Cerebellar nuclear complex (tissue), 1 donor: ENCODE measurements at places on chromosomes 16 and 17.
A peak's percentile ranks its signal among the peaks of the same experiment; 100 is the strongest.

DNA sequence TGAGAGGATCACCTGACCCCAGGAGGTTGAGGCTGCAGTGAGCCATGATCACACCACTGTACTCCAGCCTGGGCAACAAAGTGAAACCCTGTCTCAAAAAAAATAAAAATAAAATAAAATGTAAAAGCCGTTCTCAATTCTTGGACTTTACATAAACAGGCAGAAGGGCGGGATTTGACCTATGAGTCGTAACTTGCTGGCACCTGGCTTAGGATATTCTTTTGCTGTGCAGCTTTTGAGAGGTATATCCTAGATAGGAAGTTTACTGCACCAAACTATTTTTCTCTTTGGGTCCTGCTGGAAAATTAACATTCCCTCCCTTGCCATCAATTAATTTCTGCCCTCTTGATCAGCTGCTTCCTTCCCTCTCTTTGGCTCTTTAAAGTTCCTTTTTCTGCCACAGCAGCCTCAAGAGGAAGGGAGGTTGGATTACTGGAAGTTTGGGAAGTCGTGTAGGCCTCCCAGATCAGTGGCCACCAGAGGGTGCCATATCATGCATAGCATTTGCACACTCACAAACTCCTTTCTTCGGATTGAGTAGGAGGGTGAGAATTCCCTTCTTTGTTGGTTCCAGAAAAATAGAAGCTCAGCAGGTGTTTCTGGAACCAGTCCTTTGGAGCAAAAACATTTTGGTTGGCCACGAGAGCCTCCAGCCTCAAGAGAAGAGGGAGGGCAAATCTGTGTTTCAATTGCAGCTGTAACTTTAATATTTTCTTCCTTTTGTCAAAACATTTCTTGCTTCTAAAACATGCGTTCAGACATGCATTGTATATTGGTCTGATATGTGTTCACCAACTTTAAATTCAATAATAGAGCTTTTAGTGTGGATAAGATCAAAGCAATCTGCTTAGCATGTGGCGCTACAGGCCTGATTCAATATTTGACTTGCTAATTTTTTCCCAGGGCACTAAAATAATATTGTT is 147.3 kb downstream of the CCDC182 start:
- peak; percentile 30 for DNase-seq

GRCh38 chr17:70086516-70086915 is 11.5 kb downstream of the KCNJ16 start:
- no peak for DNase-seq

GRCh38 chr17:10019941-10020451 is 114.9 kb upstream of the RCVRN start:
- no peak for DNase-seq

- DNase-seq, result no peak
Observed at GRCh38 chr17:19904412-19904811, 36.7 kb upstream of the ULK2 start.

DNA sequence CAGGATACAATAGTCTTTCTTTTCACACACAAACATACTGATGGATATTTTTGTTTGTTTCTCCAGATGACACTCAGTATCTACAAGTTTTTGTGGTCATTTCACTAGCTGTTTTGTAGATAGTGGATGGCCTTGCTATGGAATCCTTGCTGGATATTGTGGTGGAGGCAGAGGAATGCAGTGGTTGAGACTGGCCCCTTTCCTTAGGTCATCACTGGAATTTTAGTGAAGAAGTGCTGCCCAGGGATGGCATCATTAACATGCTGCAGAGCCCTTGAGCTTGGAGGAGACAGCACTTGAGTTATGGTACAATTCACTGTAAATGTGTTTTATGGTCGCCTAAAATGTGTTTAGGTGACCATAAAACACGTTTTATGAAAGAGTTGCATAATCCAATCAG is 455.9 kb upstream of the HSBP1 start:
- DNase-seq, result no peak

- no peak for DNase-seq
Observed at GRCh38 chr17:81241203-81241602, 2.1 kb downstream of the NDUFAF8 start.

DNA sequence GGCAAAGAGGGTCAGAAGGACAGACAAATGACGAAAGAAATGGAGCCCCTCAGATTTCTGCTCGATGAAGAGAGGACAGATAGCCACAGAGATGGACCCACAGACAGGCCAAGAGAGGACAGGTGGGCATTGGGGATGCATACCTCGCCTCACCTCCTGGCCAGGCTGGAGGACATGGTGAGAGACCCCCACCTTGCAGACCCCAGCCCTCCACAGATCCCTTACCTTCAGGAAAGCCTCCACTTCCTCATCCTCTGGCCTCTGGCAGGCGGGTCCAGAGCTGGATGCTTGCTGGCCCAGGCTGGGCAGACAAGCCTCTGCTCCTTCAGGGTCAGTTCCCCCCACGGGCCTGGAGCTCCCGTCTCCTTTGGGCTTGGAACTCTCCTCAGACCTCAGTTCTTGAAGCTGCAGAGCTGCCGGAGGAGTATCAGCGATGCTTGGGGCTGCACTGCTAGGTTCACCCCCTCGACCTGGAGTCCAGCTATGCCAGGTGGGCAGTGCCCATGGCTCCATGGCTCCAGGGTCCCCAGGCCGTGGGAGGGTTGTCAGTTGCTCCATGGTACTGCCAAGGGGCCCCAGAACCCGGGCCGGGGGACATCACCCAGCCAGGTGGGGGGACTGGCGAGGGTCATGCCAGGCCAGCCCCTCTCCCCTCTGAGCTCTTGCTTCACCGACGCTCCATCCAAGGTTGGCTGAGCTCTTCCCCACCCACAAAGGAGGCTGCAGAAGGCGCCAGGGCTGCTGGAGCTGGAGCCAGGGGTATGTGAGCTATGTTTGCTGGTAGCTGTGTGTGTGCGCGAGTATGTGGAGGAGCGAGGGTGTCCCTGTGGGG is 1.0 kb downstream of the TSPOAP1 start:
- no peak for DNase-seq

DNA sequence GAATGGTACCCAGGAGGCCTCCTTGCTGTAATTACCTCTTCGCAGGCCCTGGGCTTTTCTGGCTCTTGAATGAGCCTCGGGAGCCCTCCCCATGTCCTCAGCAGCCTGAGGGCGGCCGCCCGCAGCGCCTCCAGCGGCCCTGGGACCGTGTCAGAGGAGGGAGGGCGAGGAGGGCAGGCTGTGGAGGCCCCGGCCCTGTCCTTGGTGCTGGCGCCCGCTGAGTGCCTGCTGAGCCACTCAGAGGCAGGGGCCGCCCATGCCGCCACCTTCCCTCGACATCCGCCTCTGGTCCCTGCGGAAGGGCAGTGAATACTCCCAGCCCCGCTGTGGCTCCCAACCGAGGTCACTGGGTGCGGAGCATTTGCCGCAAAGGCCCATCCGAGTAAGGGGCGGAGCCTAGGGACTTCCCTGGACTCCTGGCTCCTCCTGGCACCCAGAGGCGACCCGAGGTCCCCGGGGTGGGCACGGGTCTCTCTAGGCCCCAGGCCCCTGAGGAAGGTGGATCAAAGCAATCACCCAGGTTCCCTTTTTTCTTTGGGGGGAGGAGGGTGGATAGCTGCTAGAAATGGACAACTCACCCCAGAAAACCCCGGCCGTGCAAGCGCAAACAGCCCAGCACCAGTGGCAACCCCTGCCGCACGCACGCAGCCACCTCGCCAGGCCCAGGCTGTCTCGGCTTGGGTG is 2.8 kb downstream of the RBFOX3 start:
- DNase-seq, result no peak

DNA sequence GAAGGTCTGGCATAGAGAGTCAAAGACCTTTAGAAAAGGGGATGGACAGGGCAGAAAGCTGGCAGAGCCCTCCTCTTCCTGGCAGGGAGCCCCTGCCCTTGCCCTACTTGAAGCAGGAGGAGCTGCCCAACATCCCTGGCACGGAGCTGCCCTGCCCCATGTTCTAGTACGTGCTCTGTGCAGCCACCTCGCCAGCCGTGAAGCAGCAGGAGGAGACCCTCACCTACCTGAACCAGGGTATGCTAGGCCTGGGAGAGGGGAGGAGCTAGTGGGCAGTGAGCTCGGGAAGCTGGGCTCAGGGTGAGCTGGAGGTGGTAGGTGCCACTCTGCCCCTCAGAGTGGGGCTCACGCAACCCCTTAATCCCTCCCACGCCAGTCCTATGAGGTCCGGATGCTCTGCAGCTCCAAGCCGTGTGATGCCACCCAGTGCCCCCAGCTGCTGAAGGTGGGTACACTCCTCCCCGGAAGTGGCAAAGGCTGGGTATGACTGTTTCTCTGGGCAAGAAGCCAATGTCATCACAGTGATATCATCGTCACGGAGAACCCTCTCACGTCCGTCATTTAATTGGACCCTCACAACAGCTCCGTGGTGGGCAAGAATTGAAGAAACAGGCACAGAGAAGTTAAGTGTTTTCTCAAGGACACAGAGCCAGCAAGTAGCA is 12.7 kb upstream of the STAC2 start:
- no peak for DNase-seq

GRCh38 chr16:79932572-79932971 is 332.0 kb upstream of the MAF start:
- no peak for DNase-seq

GRCh38 chr16:64352246-64352645 is 769.6 kb downstream of the CDH11 start:
- DNase-seq, result no peak

DNA sequence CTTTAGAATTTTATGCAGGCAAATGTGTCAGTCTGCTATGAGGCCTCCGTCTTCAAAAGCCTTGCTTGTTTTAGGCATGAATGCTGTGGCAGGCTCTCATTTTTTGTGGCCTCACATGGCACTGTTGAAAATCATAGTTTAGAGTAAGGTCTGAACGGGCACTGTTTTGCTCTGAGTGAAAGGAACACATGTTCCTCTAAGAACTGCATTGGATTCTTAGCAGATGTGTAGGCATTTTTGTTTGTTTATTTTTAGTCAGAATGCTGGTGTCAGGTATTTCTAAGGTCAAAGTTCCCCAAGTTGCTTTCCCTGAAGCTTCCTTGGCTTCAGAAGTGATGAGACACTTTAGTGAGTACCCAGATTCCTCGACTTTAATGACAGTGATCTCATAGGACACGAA is 173.7 kb downstream of the HS3ST3B1 start:
- DNase-seq, result no peak

GRCh38 chr17:50584749-50585148 is 24.2 kb downstream of the CACNA1G start:
- DNase-seq, result no peak

DNA sequence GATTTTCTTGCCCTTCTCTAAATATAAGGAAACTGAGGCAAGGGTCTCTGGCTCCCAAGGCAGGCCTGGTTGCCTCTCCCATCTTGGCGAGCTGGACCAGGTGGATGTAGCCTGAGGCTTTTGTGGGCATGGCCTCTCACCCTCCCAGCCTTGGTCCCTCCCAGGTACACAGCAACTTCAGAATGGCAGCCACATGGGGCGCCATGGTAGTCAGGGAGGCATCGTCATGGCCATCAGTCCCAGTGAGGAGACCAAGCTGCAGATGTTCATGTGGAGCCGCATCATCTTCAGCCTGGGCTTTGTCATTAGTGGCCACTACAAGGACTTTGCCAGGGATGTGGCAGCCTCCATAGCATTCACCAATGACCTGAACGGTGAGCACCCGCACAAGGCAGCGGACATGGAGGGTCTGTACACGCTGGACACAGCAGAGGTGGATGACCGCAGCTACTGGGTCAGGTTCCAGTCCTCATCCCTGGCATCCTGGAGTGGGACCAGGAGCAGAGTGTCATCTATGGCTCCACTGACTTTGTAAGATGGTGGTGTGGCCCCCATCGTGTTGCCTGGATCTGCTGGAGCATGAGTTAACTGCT is 165.8 kb upstream of the ZNF267 start:
- no peak for DNase-seq

DNA sequence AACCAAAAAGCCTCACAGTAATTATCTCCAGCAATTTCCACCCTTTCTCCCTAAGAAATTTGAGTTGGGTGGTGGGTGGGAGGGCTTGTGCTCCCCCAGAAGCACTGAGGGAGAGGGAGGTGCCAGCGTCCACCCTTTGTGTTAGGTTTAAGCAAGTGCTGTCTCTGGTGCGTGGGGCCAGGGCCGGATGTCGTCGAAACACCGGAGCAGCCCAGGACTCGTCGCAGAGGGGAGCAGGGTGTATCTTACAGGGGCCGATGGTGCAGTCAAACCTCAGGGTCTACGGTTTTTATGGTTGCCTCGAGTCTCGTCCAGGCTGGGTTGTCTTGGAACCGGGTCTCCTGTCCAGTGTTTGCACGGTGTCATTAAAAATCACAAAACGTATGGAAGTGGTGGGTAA is 35.3 kb downstream of the METRNL start:
- no peak for DNase-seq

DNA sequence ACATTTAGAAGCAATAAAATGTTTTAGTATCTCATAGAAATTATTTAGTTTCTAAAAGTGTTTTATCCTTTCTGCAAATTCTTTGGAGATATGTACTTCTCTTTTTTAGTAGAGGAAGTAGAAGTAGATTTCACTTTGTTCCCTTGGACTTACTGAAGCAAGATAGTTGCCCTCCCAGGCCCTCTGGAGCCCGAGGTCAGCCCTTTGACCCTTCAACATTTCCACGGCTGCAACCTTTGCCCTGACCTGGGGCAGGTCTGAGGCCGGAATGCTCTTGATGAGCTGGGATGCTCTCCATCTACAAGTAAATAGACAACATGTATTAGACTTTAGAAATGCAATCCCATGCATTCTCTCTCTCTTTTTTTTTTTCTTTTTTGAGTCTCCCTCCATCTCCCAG is 167.5 kb downstream of the CDK5R1 start:
- no peak for DNase-seq

DNA sequence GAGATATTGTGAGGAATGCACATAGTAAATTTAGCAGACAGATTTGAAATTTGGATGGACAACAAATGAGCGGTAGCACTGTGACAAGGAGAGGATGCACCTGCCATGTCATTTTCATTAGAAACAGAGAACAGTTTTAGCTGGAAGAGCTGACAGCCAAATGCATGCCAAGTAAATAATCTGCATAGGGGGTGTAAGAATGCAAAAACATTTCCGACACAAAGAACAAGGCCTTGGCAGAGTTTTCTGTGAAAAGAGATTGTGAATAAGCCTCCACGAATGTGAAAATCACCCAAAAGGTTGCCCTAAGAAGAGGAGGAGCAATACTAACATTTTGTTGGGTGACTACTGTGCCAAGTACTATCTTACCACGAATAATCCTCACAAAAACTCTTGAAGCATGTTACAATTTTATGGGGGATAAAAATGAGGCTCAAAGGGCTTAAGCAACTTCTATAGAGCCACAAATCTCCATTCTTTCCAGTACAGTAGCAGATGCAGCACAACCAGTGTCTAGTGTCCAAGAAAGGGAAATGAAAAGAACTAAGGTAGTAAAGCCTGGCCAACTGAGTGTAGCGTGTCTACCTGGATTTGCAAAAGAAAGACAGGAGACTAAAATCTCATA is 28.3 kb downstream of the TMEM100 start:
- DNase-seq, result no peak

- no peak for DNase-seq
Observed at GRCh38 chr17:64080174-64080618, 49.7 kb downstream of the ERN1 start.

DNA sequence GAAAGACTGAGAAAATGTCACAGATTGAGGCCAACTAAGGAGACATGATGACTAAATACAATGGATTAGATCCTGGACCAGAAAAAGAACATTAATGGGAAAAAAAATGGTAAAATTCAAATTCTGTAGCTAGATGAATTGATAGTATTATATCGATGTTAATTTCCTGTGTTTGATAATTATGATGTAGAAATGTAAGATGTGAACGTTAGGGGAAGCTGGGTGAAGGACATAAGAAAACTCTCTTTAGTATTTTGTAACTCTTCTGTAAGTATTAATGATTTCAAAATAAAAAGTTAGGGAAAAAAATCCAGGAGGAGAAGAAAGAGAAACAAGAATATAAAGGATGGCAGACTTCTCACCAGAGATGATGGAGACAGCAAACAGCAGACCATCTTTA is 2.8 kb upstream of the ITGB3 start:
- DNase-seq, result no peak
